ENCODE measurements at places on chromosomes 5 and 9.

GRCh38 chr5:98713027-98713426 lies 60.4 kb upstream of the RGMB start:
- DNase-seq = no peak

GRCh38 chr9:73979894-73980264 lies 517.3 kb upstream of the RORB start:
- no peak for DNase-seq

DNA sequence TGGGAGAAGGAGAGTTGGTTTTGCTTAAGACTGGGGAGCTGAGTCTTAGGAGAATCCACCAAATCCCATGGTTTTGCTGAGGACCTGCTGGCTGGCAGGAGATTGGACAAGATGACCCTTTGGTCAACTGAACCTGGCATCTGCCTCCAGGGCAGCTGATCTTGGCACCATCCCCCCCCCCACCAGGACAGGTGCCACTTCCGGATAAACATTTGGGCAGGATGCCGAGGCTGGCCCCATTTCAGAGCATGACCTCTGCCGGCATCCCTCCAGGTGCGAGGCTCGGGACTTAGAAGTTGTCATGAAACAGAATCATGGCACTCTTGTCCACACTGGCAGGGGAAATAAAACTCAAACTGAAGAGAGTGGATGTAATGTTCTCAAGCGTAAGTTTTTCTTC lies 165.6 kb downstream of the MACROH2A1 start:
- DNase-seq = no peak

DNA sequence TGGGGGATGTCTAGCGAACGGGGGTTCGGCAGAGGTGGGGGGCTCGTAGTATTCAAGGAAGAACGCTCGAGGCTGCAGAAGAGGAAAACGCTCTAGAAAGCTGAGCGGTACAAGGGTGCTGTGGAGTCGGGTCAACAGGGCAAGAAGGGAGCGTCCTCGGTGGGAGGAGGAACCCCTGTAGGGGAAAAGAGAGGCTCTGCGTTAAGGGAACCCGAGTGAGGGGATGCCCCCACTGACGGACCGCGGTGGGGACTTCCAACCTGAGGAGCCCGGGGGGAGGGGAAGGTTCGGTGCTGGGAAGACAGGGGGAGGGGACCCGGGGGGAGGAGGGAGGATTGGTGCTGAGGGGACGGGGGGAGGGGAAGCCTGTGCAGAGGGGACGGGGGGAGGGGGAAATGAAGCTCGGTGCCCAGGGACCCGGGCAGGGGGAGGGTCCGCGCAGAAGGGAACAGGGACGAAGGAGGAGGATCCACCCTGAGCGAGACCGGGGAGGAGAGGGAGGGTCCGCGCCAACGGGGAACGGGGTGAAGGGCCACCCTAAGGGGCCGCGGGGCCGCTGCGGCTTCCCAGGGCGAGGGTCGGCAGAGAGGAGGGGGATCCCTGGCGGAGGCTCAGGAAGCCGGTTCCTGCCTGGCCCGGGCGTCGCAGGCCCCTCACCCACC lies 621 bp downstream of the NR6A1 start:
- no peak for DNase-seq

- DNase-seq = no peak
These were observed 17.5 kb downstream of the TNIP1 start for GRCh38 chr5:151063142-151063989.

DNA sequence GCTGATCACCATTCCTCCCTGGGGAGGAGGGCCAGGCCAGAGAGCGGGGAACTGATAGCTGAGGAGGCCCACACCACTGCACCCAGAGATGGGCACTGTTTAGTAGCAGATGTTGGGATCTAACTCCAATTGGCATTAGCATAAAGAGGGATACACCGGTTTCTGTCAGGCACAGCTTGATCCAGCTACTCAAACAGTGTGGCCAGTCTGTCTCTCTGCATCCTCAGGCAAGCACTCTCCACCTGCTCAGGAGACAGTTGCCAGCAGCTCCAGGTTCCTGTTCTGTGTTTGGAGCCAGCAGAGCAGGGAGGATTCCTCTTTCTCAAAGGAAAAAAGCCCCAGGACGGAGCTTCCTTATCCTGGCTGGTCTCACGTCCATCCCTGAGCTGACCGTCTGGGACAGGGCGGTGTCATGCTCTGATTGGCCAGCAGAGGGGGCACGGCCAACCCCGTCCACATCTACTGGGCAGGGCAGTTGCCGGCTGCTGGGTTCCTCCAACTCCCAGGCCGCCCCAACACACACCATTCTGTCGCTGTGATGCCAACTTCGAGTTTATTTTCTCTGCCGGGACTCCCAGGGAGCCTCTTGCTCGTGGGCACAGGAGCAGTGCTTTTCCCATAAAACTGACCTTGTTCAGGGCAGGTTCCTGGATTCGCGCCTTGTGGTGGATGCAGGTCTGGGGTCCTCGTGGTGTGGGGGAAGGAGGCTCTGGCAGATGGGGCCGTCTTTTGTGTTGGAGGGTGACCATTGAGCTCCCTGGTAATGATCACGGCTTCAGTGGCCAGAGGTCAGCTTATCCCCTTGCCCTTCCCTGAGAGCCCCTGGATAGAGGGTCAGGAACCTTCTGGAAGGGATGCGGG lies 47.9 kb downstream of the COL5A1 start:
- peak; percentile 72 for DNase-seq

DNA sequence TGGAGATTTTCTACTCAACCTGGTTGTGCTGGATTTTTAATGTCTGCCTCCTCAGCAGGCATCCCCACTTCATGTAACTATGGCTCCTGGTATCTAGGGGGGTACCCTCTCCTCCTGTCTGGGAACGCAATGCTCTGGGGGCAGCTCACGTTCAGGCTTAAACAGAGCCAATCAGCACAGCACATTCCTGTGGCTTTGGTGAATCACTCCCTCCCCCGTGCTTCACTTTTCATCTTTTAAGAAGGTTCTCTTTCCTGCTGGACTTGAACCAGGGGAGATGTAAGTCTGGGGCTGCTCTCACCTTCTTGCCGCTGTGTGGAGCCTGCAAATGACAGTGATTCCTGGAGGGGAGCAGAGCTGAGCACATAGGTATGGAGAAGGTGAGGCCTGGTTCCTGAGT lies 101.2 kb downstream of the MSX2 start:
- no peak for DNase-seq

DNA sequence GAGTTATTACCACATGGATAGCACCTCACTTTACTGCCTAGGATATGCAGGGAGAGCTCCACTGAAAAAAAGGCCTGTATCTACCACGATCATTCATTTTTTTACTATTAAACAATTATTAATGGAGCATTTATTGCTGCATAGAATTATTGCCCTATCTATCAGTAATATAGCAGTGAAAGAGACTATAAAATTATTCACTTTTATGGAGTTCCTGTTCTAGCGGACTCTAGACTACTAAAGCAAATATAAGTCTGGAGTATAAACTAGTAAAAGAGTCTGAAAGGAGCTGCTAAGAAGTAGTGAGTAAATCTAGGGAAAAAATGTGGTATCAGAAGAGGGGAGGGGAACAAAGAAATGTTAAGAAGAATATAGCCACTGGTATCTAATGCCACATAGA lies 150.4 kb upstream of the CYLC2 start:
- DNase-seq = no peak

- DNase-seq = no peak
These were observed 164.2 kb upstream of the TARS1 start for GRCh38 chr5:33276628-33276950.

- no peak for DNase-seq
These were observed 72.4 kb downstream of the ZCCHC7 start for GRCh38 chr9:37192803-37193202.

DNA sequence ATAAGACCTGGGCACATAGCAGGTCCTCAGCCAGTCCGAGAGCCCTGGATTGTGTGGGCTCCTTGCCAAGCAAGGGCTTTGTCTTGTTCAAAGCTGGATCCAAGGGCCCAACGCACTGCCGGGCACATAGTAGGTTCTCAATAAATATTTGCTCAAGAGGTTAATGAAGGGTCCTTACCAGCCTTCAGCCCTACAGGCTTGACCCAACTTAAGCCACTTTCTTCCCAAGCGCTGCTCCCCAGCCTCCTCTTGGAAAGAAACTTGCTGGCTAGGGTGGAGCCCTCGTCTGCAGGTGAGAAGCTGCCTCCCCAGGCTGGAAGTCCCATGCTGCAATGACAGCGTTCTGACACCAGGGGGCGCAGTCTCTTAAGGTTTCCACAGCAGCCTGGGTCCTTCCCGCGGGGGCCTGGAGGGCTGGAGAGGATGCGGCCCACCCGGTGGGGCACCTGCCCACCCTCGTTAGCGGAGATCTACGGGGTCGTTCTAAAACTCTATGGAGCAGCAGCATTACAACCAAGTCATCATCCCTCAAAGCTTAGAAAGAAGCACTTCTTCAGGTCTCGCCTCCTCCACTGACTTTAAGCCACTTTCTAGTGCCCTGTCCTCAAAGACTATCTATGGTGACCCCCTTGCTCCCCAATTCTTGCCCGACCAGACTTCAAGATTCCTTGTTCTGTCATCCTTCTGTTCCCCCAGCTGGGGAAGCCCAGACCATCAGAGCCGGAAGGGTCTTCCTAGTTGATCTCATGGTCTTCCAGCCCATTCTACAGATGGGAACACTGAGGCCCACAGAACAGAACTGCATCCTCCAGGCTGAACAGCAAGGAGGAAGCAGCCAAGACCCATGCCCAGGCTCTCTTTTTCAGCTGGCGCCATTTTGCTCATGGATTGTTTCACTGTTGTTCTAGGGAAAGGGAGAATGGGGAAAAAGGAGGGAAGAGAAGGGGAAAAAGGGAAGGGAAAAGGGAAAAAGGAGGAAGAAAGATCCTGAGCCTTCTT lies 115.4 kb downstream of the LHX2 start:
- DNase-seq = peak; percentile 78

DNA sequence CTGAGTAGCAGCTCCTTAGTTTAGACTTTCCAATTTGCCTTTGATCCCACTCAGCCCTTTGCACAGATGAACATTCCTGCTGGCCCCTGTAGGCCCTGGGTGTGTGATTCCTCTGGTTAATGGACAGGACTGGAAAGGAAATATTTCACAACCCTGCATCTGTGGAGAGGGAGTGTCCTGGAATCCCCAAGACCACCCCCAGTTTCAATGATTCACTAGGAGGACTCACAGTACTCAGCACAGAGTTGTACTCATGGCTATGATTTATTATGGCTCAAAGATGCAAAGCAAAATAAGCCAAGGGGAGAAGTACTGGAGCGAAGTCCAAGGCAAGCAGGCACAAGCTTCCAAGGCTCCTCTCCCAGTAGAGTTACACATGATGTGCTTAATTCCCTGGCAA lies 42.4 kb upstream of the TJP2 start:
- DNase-seq = no peak

GRCh38 chr9:126631254-126631653 lies 17.5 kb downstream of the LMX1B start:
- DNase-seq = no peak

DNA sequence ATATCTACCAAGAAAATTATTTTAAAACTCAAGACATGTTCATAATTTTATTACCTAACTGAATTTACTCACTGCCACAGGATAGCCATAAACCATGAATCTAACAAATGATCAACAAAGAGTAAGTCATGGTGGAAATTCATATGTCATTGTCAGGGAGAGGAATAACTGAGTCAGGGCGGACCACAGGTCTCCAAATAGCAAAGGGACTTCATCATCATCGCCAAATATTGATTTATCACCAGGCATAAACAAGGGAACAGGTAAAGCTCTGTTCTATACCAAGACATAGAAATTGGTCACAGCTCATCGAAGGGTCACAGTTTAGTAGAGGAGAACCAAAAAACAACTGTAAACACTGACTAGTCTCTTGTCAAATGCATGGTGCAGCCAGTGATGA lies 94.8 kb downstream of the CTNND2 start:
- DNase-seq = no peak

DNA sequence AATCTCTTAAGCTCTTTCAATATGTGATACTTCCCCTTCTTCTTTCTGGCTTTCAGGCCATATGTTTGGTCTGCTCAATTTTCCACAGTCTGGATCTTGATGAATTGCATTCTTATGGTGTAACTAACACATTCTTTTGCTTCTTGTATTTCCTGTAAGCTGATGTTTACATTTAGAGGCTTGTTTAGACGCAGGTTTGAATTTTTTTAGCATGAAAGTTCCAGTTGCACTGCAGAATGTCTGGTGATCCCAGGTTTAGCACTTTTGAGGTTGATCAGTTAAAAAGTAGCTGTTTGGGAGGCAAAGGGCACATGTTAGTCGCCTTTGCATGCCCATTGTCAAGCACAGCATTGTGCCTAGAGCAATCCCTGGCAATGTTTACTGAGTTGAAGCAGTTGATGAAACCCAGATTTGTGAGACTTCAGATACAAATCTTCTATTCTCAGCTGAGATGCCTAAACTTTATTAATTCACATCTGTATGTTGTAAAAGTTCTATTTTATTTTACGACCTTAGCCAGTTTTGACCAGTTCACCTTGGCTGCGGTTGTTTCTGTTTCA lies 59.6 kb upstream of the SPATA31C2 start:
- no peak for DNase-seq

- no peak for DNase-seq
These were observed 21.3 kb downstream of the NREP start for GRCh38 chr5:111735583-111736270.

GRCh38 chr5:179806250-179807048 lies at the start of gene MGAT4B:
TSS of gene MGAT4B (minus strand) at chr5:179806866. CDS start at chr5:179806583, 283 bp downstream.
- peak; percentile 83 for DNase-seq

GRCh38 chr5:1593903-1594356 lies 70.2 kb upstream of the LPCAT1 start:
- DNase-seq = no peak

DNA sequence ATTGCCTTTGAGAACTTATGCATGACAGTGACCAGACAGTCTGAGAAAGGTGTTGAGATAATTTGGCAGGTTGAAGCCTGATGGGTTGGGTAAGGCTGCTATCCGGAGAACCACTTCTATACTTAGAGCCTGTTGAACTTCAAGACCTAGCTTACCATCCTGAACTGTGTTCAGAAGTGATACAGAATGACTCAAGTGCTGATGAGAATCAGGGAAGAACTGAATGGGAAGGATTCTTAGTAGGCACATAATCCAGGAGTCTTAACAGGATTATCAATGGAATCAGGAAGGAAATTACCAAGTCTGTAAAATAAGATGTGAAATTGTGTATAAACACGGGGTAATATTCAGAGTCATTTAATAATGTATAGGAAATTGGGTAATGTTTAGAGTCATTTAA lies 9.0 kb upstream of the PAPPA start:
- no peak for DNase-seq

DNA sequence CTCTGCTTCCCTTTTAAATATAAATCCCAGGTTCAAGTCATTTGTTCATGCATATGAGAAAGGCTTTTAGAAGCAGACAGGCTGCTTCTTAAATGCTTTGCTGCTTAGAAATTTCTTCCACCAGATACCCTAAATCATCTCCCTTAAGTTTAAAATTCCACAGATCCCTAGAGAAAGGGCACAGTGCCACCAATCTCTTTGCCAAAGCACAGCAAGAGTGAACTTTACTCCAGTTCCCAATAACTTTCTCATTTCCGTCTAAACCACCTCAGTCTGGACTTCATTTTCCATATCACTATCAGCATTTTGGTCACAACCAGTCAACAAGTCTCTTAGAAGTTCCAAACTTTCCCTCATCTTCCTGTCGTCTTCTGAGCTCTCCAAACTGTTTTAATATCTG lies 679.8 kb upstream of the FTMT start:
- no peak for DNase-seq

- DNase-seq = no peak
These were observed 80.7 kb downstream of the FSTL4 start for GRCh38 chr5:133531594-133531993.
